ENCODE measurements at places on chromosomes 1 and 21.

DNA sequence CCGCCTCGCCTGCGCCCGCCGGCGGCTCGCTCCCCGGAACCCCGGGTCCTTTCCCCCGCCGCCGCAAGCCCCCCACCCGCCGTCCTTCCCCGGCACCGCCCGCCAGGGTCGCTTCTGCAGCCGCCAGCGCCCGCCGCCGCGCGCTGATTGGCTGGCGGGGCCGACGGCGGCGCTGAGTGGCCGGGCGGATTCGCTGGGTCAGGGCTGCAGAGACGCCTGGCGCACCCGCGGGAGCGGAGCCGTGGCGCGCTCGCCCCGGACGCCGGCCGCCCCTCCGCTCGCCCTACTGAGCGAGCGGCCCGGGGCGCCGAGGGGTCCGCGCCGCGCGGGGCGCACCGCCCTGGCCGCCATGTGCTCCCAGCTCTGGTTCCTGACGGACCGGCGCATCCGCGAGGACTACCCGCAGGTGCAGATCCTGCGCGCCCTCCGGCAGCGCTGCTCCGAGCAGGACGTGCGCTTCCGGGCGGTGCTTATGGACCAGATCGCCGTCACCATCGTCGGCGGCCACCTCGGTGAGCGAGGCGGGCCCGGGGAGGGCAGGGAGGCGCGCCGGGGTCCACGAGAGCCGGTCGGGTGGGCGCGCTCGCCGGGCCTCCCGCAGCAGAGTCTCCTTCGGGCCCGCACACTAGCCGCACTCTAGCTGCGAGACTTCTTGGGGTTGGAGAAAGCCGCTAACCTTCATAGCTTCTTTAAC is at the start of gene RIMKLA:
Gene RIMKLA, plus strand, starts transcription at position 207 of the 694 bp plus-strand sequence. Its CDS starts 143 bp downstream, at position 350.
- no peak for DNase-seq

- DNase-seq: no peak
These were observed 9.6 kb downstream of the TENT5C start for GRCh38 chr1:117615474-117615873.

DNA sequence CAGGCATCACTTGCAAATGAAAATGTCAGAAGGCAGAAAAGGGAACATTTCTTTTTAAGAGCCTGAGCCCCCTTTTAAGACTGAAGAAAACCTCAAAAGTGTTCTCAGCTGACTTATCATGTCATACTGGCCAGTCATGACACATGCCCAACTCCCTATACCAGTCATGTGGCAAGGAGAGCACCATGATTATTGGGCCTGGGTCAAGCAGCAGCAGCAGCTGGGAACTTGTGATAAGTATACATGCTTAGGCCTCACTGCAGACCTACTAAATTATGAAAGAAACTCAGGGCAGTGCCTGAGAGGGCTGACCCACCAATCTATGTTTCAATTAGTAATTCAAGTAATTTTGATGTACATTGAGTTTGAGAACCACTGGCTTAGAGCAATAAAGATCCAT is 8.6 kb downstream of the RO60 start:
- DNase-seq: no peak

- DNase-seq: no peak
These were observed 26.6 kb upstream of the LRRN2 start for GRCh38 chr1:204711947-204712701.

DNA sequence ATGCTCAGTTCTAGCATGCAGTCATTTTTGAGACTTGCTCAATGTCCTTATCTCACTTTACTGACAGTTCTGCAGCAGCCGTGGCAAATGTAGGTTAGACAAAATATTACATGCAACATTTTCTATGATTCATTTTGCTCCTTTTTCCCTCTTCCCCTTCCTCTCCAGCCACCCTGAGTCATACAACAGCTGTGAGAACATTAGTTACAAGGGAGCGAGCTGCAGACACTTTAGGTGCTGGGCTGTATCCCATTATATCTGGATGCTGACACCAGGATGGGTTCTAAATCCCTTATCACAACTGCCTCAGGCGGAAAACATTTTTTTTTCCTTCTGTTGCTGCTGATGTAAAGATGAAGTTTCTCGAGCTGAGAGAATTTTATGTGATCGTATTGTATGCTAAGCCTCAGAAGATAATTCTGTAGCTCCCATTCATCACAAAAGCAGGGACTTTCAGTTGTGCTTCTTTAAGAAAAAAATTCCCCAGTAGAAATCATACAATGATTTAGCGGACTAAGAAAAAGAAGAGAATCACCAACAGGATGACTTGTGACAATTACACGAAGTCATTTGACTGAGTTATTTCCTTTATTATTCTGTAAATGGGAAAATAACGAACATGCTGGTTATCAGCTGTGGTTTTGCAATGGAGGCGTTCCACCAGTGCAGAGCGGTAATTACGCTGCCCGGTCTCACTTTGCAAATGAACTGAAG is 345.0 kb downstream of the DISC1 start:
- no peak for DNase-seq

- DNase-seq: no peak
These were observed 102.0 kb upstream of the IFFO2 start for GRCh38 chr1:19058476-19058797.

GRCh38 chr1:161506336-161507223 is 1.3 kb downstream of the FCGR2A start:
- DNase-seq: peak; percentile 78

DNA sequence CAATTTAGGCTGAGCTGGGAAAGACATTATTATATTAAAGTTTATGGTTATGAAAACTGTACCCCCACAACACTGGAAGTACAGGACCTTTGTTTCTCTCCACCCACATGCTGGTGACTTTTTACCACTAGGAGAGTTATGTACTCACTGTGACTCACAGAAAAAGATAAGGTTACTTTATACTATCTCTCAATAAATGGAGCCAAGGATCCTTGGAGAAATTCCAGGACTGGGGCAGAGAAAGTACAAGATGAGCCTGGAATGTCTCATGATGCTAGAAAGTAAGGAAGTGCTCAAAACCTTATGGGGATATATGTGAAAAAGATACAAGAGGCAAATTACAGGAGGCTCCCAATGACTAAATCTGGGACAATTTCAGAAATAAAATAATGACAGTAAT is 63.9 kb upstream of the C1orf105 start:
- no peak for DNase-seq

DNA sequence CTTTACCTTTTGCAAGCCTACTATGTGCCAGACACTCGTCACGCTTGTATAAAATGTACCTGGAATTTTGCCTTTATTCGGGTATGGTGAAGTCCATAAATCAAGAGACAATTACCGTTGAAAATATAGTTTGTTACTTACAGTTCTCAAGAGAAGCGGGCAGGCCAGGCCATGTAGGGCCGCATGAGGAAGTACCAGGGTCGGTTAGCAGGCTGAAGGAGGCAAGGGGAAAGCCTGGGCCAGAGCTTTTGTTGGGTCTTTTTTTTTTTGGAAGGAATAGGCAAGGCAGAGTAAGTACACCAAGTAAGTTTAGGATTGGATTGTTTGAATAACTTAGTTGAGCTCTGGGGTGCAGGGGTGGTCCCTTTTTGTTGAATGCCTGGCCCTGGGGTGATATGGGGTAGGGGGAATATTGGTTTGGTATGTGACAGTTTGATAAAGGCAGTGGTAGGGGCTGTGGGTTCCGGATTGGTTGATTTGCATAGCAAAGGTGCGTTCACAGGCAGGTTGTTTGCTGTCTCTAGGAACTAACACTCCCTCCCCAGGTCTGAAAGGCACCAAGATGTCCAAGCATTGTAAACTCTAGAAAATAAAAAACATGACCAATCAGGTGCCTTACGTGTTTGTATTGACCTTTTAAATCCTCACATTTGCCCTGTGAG is 80.7 kb downstream of the KAZN start:
- no peak for DNase-seq

Measured in AML-193 (cell line).